ENCODE measurements at places on chromosomes 16 and 17.
A peak's percentile ranks its signal among the peaks of the same experiment; 100 is the strongest.

- DNase-seq, result no peak
Observed at GRCh38 chr17:12603566-12603965, 62.1 kb upstream of the MYOCD start.

DNA sequence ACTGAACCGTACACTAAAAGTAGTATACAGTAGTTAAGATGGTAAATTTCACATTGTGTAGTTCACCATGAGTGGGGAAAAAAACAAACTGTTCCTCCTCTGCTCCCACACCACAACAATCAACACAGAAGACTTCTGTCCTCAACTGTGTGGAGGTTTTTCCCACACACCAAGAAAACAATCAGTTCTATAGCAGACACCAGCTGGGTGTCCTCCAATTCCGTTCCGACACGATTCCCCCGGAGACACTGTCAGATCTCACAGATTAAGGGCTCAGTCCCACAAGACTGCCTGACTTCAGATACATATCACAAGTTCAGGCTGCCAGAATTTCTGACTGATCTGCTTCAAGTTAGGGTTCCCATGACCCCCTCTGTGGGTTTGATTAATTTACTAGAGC is 31.8 kb downstream of the BBS2 start:
- DNase-seq, result no peak

GRCh38 chr16:2919511-2920255 is 8.0 kb downstream of the FLYWCH1 start:
- DNase-seq, result peak; percentile 35

- DNase-seq, result no peak
Observed at GRCh38 chr17:67377488-67378453, 690 bp downstream of the PITPNC1 start.

DNA sequence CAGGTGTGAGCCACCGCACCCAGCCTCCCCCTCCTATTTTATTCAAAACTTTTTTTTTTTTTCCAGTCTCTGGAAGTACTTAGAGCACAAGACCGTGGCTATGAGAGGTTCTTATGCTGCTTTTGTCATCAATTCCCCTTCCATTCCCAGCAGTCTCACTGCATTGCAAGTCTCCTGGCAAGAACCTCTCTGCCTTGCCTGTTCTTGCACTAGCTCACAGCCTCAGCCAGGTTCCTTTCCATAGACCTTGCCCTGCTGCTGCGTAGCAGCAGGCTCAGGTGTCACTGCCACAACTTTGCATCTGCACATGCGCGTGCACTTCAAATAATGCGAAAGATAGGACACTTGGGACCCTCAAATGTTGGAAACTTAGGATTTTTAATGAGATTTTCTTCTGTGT is 15.6 kb downstream of the ATP6V0A1 start:
- no peak for DNase-seq

DNA sequence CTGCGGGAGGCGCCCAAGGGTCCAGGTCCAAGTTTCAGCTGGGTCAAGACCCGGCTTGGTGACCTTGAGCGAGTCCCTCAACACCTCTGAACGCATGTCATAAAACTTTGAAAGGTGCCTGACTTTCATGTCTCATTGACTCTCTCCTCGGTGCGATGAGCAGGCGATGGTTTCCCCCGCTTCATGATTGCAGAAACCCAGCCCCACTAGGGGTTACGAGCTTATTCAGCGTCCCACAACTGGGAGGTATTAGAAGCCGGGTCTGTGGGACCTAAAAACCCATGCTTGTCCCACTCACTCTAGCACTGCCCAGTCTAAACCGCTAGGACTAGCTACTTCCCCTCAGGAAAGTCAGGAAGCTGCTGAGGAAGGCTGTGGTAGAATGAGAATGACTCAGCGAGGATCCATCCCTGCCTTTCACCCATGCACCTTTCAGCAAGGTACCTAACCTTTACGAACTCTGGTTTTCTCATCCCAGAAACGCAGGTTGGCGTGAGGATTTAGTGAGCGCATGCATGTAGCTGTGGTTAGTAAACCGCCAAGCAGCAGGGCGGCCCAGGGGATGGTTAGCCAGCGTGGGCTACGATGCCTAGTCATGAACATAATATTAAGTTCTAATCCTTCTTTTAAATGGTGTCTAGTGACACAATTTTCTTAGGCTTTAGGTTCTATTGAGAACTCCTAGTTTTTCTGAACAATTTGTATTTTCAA is 26.2 kb upstream of the RFFL start:
- DNase-seq, result peak; percentile 26

- DNase-seq, result no peak
Observed at GRCh38 chr17:42212382-42212781, 18.1 kb upstream of the GHDC start.

- no peak for DNase-seq
Observed at GRCh38 chr16:88013091-88013609, 61.9 kb downstream of the BANP start.

DNA sequence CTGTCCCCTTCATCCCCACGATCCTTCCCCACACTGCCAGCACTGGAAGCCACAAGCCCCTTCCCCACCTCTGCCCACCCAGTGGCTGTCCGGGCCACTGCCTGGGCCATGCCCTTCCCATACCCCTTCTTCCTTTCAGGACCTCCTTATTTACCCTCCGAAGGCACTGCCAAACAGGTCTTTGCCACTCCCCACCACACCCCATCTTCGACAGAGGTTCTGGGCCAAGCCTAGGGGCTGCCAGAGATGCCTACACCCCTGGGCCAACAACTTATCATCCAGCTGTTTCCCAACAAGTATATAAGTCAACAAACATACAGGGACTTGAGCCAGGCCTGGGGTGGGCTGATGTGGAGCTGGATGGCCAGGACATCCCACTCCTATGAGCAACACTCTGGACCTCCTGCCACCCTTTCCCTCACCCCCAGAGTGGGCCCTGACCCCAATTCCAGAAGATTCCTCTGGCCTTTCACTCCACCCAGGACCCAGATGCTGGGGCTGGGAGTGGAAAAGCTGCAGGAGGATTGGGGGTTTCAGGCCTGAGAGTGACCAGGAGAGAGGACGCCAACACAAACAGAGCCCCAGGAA is 1.5 kb upstream of the PPP1R1B start:
- no peak for DNase-seq

DNA sequence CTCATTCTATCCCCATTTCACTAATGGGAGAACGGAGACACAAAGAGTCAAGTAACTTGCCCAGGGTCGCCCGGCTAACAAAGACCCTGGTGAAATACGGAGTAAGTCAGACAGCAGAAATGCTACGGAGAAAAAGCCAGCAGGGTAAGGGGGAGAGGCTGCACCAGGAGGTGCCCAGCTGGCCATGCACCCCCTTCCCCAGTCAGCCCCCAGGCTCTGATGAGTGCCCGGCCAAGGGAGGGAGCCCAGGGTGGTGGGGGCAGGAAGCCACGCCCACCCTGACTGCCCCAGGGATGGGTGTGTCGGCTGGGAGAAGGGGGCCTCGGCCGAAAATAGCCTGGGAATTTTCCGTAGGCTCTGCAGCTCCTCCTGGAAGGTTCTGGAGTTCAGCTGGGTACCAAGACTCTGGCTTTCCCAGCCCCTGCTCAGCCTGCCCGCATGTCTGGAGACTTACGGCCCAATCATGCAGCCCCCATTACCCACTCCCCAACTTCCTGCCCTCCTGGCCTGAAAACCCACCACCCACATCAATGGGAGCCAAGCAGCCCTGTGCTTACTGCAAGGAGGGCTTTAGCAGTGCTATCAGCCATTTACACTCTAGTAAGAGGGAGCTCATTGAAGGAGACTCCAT is 4.2 kb downstream of the CARHSP1 start:
- no peak for DNase-seq

DNA sequence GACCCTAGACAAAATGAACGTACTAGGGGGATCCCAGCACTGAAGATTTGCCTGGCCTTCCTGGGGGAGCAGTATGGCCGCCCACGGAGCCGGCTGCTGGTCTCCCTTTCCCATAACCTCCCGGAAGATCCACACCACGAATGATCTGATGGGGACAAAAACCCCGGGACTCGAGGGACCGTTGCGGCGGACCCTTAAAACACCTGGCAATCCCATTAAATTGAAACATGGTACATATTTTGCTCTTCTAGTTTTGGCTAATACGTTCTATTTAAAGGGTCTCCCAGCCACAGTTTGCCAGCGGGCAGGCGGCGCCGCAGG is 45.2 kb upstream of the LCMT1 start:
- DNase-seq, result no peak

- no peak for DNase-seq
Observed at GRCh38 chr16:67731071-67731752, 12.1 kb upstream of the GFOD2 start.

DNA sequence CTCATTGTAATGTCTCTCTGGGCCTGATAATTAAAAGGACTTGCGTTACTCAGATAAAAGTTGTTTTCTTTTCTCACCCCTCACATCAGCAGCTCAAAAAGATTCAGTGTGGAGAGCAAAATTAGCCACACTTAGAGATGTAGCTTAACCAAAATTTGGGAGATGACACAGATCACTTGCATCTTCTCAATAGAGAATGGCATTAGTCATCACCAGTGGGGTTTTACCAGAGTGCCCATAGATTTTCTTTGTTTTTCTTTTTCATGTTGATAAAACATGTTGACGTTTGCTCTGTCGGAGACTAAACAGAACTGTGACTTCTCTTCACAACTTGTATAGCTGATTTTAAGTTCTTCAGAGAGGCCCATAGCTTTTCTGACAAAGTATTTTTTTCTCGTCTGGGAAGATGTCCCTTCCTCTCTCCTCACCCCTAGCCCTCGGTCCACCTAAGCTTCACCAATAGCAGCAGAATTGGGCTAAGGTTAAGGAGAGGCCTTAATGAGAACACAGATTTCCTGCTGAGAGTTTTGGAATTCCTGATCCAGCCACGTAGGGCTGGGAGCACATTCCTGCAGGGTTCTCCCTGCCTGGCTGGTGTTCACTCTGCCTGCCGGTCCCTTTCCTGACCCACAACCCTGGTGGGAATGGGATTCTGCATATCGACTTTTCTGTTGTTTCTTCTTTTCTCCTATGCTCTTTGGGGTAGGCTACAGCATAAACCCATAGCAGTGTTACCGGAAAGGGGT is 92.6 kb downstream of the CACNG3 start:
- no peak for DNase-seq

GRCh38 chr17:34758316-34758715 is 178.9 kb downstream of the TMEM132E start:
- no peak for DNase-seq

- DNase-seq, result no peak
Observed at GRCh38 chr17:48236681-48237134, 129.1 kb downstream of the SNX11 start.

- DNase-seq, result peak; percentile 18
Observed at GRCh38 chr17:32564325-32564724, 77.5 kb downstream of the CDK5R1 start.

DNA sequence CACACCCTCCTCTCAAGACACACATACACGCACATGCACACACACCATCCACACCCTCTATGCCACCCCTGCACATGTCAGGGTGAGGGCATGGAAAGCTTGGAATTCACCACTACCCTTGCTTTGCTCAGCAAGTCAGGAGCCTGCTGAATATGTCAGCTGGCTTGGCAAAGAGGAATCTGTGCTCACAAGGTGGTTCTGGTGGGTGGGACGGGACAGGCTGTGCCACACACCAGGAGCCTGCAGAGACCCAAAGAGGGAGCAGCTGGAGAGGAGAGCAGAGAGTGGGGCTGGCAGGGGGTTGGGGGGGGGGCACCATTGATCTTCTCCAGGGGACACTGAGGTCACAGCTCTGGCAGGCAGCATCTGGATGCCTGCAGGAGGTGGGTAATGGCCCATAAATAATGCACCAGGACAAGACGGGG is 48.7 kb upstream of the NDRG4 start:
- DNase-seq, result no peak

- no peak for DNase-seq
Observed at GRCh38 chr16:20906341-20907255, 6.0 kb downstream of the LYRM1 start.

DNA sequence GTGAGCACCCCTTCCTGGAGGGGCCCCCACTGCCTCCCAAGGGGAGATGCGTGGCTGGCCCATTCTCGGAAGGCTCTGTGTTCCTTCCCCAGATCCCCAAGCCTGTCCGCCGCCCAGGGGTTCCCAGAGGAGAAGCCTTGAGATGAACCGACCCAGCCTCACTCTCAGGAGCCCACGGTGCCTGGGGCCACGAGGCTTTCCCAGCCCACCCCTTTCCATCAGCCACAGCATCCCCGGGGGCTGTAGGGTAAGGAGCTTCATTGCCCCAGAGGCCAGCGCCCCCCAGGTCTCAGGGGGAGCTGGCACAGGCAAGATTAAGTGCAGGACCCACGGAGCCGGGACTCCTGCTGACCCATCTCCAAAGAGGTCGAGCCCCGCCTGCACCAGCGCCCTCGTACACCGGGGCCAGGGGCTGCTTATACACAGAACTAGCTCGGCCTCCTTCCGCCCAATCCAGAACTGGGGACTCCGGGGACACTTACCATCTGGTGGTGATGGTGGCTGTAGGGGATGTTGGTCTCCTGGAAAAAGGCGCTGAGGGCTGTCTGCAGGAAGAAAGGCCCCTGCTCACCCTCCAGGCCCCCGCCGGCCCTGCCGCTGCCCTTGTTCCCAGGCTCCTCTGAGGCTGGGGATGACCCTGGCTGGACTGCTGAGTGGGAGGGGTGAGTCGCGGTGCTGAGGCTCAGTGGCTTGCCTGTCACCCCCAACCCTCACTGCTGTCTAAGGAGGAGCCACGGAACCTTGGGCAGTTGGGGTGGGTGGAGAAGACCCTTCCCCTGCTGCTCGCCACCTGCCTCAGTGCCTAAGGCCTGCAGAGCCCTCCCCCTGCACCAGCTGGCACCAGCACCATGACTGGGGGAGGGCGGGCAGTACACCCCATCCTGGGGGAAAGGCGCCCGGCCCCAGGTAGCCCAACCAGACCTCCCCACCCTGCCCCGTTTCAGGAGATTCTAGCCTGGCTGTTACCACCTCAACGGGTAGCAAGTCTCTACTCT is 4.4 kb downstream of the UBALD1 start:
- DNase-seq, result no peak

DNA sequence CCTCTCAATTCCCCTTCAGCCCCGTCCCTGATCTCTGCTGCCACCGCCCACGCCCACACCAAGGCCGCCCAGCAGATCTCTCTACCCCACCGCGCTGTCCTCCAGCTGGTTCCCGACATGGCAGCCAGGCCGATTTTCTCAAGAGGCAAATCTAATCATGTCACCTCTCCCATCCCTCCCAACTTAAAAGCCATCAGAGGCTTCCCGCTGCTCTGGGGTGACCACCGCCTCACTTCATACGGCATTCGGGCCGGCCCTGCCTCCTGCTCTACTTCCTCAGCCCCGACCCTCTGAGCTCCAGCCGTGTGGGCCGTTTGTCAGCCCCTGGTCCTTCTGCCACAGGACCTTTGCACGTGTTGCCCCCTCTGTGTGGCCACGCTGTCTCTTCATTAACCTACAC is 63.2 kb downstream of the RPH3AL start:
- no peak for DNase-seq

DNA sequence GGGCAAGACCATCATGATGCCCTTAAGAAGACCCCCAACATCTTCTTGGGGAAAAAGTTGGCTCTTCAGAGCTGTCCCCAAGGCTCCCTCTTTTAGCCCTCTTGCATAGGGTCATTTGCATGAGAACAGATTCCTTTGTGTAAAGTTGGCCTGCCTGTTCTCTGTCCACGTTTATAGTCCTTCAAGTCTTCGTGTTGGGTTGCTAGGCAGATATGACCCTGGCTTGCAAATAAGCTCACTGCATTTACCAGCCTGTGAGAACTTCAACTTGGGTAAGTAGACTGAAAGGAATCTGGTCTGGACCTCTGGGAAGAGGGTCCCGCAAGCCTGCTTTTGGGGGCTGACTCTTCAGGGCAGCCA is 2.9 kb downstream of the ARSG start:
- DNase-seq, result no peak

All from stimulated activated CD4-positive, alpha-beta T cell treated with anti-CD3 and anti-CD28 coated beads, Interleukin-15, amount 100 ng/mL, for 48 hours (primary cell).